GOT3 (cell line): ENCODE measurements at places on chromosomes 2 and 18.
A peak's percentile ranks its signal among the peaks of the same experiment; 100 is the strongest.

- DNase-seq = no peak
These were observed 941 bp downstream of the ZAP70 start for GRCh38 chr2:97714084-97714949.

DNA sequence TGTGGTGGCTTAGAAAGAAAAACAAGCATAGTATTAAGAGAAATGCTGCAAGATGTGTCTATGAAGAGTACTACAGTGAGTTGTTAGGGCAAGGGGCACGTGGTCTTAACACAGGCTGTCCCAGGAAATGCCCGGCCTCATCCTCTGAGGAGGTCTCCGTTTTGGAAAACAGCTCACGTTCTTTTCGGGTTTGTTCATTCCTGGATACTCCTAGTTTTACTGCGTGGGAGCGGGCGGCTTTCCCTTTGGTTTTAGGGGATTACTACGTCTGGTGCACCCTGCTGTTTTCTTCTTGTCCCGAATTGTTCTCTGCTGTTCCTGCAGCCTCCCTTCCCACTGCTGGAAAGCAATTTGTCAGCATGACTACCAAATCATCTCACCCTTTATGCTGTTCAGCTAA lies 55.5 kb upstream of the RAB6D start:
- DNase-seq = no peak

DNA sequence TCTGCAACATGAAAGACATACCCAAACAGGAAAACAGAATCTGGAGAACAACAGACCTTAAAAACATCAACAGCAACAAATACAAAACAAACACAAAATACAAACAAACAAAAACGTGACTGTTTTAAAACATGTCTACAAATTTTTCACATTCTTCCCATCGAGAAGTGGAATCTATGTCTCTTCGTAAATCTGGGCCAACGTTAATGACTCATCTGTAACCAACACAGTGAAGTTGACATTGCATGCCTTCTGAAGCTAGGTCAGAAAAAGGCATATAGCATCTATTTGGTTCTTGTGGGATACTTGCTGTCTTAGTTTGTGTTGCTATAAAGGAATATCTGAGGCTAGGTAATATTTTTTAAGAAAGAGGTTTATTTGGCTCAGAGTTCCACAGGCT lies 269.0 kb upstream of the FBXO11 start:
- DNase-seq = no peak

- DNase-seq = no peak
These were observed 41.6 kb downstream of the DDX1 start for GRCh38 chr2:15633043-15633970.

GRCh38 chr2:233131936-233132720 lies 72.0 kb downstream of the INPP5D start:
- no peak for DNase-seq

GRCh38 chr18:23970161-23971096 lies 44.1 kb upstream of the TTC39C start:
- DNase-seq = no peak

DNA sequence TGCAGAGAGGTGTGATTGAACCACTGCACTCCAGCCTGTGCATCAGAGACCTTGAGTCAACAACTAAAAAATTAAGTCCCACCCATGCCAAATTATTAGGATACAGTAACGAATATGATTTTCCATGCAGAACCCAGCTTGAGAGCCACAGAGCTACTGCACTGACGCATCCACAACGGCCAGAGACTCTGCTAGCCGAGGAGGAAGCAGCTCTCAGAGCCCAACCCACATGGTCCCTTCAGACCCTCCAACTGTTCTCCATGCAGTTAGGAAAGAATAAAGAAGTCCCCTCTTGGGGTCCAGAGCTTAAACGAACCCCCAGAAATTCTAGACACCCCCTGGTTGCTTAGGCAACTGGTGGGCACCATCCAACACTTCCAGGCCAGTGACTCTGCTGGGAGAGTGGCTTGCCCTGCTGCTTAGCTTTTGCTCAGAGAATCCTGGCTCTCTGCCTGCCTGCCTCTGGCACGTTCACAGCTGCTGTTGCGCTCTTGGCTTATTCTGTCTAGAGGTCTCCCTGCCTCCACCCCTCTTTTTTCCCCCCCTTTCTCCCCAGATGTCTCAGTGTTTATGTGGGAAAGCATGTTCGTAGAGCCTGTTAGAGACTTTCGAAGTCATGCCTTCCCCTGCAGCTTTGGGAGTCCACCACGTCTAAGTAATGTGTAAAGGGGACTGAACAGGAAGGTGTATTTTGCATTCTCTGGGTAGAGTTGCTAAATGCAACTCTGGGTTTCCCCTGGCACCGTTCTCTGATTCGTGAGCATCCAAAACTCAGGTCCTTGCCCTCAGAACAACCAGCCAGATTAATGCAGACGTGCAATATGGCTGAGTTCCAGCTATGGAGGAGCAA lies 26.0 kb upstream of the SP3 start:
- peak; percentile 21 for DNase-seq

GRCh38 chr2:126828051-126828450 lies 70.6 kb upstream of the TEX51 start:
- DNase-seq = no peak

DNA sequence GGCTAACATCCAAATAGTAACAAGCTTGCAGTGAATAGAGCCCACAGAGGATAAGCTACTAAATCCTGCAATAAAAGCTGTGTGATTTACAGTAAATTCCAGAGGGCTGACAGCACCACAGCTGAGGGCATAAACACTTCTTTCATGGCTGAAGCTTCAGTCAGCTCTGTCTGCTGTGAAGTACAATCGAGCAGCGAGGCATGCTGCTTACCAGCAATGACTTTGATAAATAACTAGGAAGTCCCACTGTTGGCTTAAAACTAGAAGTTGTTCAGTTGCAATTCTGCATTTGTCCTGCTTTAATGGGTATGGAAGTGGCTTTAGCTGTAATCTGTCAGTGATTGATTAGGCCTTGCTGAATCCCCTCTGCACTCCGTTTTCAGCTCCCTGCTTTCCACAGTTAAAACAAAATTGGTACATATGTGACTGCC lies 65.2 kb upstream of the FIGN start:
- no peak for DNase-seq

DNA sequence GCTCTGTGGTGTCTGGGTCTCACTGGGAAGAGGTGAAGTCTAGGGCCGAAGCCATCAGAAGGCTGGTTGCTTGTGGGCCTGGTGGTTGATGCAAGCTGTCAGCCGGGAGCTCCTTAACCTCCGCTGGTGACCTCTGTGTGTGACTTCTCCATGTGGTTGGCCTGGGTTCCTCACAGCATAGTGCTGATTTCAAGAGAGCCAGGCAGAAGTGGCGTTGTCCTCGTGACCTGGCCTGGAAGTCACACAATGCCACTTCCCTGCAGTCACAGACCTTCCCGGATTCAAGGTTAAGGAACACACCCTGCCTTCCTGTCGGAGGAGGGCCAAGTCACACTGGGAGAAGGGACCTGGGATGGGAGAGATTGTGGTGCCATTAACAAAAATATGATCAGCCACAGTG lies 303.7 kb upstream of the HS6ST1 start:
- DNase-seq = no peak

GRCh38 chr2:101113441-101114267 lies 37.5 kb downstream of the TBC1D8 start:
- peak; percentile 25 for DNase-seq

GRCh38 chr2:3801506-3801905 lies 98.1 kb downstream of the DCDC2C start:
- DNase-seq = no peak

DNA sequence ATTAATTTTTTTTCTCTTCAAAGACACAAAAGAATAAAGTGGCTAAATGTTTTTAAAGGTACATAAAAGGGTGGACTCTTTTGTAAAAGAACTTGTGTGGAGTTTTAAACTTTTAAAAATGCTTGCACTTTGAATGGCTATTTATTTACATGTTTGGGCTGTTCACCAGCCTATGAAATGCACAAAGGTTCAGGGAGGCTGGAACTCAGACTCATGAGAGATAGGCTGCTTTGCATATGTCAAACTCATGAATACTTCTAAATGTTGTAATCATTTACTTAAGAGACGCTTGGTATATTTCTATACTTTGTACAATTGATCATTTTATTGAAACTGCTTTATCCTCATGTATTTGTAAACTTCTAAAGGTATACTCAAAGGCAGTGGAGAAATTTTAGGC lies 79.9 kb downstream of the ZEB2 start:
- no peak for DNase-seq

- no peak for DNase-seq
These were observed 373.5 kb downstream of the EN1 start for GRCh38 chr2:118473846-118474540.

GRCh38 chr2:20604951-20605381 lies 45.9 kb downstream of the HS1BP3 start:
- no peak for DNase-seq

DNA sequence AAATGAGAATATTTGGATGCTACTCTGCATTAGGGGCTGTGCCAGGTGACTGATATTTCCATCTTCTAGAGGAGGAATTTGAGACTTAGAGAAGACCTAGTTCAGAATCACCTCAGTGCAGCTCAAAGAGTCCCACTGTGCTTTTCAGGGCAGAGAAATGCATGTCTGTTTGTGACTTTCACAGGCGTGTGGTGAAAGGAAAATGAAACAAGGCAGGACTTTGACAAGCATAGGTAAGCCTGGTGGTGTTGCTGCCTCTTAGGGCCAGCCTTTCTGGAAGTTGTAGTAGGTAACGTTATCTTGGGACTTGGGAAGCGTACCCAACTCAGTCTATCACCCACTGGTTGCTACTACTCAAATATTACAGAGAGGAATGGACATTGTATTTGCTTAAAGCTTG lies 2.6 kb downstream of the GPR39 start:
- no peak for DNase-seq

DNA sequence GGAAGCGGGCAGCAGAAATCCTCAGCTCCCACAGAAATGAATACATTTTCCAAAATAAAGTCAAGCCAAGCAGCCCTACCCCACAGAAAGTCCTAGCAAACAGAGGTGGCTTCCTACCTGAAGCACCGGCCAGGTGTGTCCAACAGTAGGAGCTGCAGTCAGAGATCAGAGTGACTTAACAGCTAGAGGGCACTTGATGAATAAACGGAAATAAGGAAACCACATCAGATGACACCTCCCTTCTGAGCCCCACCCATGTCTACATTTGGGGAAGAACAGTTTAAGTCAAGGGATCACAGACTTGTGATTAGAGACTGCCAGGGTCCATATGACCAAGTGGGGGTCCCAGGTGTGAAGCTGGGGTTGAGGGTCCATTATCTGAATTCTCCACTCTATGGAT lies at the start of gene CXCR1:
TSS of gene CXCR1 (minus strand) at position 172 of the 400 bp plus-strand sequence. CDS start 1,751 bp downstream, outside the sequence.
- DNase-seq = no peak

GRCh38 chr18:65659312-65659711 lies 91.5 kb upstream of the CDH7 start:
- DNase-seq = no peak

GRCh38 chr18:57422313-57422872 lies 12.8 kb upstream of the ONECUT2 start:
- no peak for DNase-seq

DNA sequence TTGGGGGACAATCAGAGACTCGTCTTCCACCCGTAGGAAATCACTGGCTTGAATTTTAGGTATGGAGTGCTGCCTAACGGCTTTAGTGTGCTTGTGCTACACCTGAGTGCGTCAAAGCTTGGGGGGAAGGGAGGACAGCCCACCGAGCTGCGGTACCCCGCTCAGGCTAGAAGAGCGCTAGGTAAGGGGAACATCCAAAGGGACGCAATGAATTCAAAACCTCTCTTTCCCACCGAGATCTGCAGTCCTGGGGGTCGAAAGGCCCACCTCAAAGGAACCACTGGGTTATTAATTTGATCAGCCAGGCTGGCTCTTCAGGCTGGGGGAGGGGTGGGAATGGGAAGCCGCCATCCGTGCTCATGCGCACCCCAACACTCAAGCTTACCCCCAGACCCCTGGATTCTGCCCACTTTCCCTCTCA lies 2.7 kb downstream of the EPHA4 start:
- DNase-seq = no peak

DNA sequence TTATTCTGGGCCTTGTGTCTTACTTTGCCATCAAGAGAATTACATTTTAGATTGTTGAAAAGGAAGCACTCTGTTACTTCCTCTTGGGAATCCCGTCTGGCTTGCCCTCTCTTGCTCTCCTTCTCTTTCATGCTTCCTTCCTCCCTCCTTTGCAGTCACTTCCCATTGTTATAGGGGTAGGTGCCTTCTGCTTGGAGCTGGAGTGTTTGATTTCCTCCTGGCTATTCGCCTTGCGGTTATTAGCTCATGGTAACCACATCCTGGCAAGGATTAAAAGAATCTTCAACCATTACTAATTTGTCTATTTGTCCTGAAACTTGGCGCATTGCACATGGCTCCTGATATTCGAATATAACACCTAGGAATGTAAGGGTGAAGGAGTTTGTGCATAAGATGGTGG lies 115.0 kb downstream of the CERS6 start:
- DNase-seq = no peak

DNA sequence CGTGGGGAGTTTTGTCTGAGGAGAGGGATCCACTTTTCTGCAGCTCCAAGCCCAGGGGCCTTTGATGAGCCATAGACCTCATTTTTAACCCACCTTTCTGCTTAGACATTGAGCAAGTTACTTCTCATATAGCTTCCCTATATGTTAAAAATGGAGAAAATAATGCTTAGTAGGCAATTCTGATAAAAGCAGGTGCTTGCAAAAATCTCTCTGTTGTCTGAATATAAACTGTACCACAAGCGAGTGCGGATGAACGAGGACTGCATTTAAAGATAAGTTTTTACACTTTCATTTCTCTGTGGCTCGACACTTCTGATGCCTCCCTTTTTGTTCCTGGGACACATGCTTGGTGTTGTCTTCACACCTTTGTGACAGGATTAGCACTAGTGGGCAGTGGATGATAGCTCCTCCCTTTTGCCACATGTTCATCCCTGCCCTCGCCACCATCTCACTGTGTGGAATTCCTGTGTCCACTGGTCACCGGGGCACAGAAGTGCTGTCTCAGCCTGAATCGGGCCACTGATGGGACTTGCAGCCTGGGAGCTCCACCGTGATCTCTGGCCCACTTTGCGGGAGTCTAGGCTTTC lies 1.6 kb downstream of the TYMS start:
- no peak for DNase-seq

GRCh38 chr18:50388988-50389387 lies 14.1 kb downstream of the SKA1 start:
- DNase-seq = no peak

DNA sequence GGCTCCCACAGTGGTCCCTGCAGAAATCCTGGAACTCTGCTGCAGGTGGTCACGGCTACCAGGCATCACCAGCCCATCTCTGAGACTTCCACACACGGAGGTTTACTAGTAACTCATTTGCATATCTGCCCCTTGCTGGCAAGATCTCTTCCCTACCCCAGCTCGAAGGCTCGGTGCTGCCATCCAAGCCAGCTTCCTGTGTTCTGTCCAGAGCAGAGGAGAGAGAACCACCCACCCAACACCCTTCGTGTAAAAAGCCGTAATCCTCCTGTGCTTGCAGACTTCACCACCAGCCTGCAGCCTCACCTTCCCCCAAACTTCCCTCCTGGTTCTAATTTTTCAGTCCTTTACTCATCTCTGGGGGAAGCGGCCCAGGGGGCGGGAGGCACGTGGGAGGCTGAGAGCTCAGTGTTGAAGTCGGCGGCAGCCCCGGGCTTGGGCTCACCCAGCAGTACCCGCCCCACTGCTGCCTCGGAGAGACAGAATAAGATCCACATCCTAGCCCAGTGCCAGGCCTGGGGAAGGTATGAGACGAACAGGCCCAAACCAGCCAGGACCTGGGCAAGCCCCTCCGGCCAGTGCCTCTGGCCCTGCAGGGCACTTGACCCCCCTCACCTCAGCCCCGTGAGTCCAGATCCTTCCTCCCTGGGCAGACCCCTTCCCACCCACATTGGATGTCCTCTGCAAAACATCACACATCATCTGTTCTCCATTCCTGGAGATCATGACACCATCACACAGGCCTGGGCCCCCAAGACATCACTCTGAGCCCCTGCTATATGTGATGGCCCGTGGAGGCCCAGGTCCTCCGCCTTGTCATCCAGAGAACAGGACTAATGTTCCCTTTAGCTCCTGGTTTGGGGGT lies 145.8 kb upstream of the ID2 start:
- no peak for DNase-seq
